ENCODE measurements at places on chromosomes 7 and 10.

GRCh38 chr10:132467464-132468149, 70.0 kb upstream of the INPP5A start:
- no peak for DNase-seq

GRCh38 chr10:45514291-45515270, 140.6 kb downstream of the ALOX5 start:
- no peak for DNase-seq

DNA sequence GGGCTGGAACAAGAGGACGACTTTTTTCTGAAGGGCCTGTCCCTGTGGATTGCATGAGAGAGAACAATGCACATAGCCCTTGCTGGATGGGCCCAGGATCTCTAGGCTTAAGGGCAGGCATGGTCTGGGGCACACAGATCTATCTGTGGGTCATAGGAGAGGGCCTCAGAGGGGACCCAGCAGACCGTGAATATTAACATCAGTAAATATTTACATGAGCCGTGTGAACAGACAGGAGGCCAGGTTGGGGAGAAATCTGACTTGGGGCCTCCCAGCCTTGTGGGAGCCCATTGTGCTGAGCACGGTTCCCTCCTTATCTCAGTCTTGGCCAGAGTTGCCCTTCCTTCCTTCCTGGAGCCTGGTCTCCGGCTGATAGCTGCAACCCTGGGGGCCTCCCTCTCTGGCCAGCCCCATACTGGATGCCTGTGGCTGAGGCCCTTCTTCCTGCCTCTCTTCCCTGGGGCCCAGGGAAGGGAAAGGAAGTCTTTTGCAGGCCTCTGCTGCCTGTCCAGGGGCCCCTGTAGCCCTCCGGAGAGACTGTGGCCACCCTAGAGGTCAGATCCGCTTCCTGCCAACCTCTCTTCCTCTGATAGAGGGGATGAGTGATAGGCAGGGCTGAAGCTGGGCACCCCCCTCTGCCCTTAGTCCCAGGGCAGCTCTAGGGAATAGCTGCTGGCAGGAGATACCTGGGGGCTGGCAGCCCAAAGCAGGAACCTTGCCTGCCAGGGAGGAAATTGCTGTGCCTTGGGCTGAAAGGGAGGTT, 44.5 kb upstream of the TRIM8 start:
- no peak for DNase-seq

- DNase-seq = no peak
These were observed 153.6 kb downstream of the FGFR2 start for GRCh38 chr10:121444520-121445165.

Measured in stimulated activated CD4-positive, alpha-beta T cell treated with anti-CD3 and anti-CD28 coated beads, Interleukin-15, amount 100 ng/mL, for 1 hour (primary cell).